ENCODE measurements at places on chromosomes 2 and 18. TPM values are rescaled to one million over a fixed set of nuclear protein-coding genes. Genes with fewer than 3 reads are reported as not detected.

DOK6 gene
- 1.1 TPM for total RNA-seq

SLC14A1 gene
- 96.7 TPM for total RNA-seq

GRCh38 chr2:65371074-65371434 is 61.3 kb downstream of the SPRED2 start:
- no peaks in the 10 kb centered on the region for H3K27me3 ChIP-seq
- no peak for DNase-seq
- H3K4me3 ChIP-seq, result no peak overlapping the region
- no peaks in the 10 kb centered on the region for H3K36me3 ChIP-seq
- H3K4me1 ChIP-seq, result peaks cover 62% of the 10 kb centered on the region
- H3K27ac ChIP-seq, result peak overlapping the region; percentile 9

- no peaks in the 10 kb centered on the region for H3K4me1 ChIP-seq
- no peak overlapping the region for H3K4me3 ChIP-seq
- H3K27me3 ChIP-seq, result no peaks in the 10 kb centered on the region
- H3K27ac ChIP-seq, result no peak overlapping the region
These were observed 502.5 kb upstream of the FSHR start for GRCh38 chr2:49656853-49657252.

GRCh38 chr2:26925100-26925791 is 45.2 kb upstream of the MAPRE3 start:
- H3K27me3 ChIP-seq, result no peaks in the 10 kb centered on the region
- no peaks in the 10 kb centered on the region for H3K36me3 ChIP-seq
- H3K4me1 ChIP-seq, result no peaks in the 10 kb centered on the region
- no peak overlapping the region for H3K4me3 ChIP-seq
- no peak overlapping the region for H3K27ac ChIP-seq

GRCh38 chr2:4047961-4048891 is 344.9 kb downstream of the DCDC2C start:
- no peaks in the 10 kb centered on the region for H3K27me3 ChIP-seq
- H3K4me3 ChIP-seq, result no peak overlapping the region
- no peaks in the 10 kb centered on the region for H3K36me3 ChIP-seq

Data from liver (tissue), 10 donors.